ENCODE measurements at places on chromosomes 11 and 22. TPM values are rescaled to one million over a fixed set of nuclear protein-coding genes. Genes with fewer than 3 reads are reported as not detected.

Gene CASP12
- 5.3 TPM for total RNA-seq

Gene OR5D16
- not detected for total RNA-seq

Gene UBQLN3
- not detected for total RNA-seq

Gene HMOX1
- total RNA-seq, result 126 TPM

Gene DRG1
- total RNA-seq, result 98.8 TPM

Gene DDTL
- 1.3 TPM for total RNA-seq

Gene KCNJ5
- not detected for total RNA-seq

Gene MAPK8IP2
- total RNA-seq, result 0.33 TPM

Gene CRYBB1
- total RNA-seq, result not detected

Gene SOX10
- not detected for total RNA-seq

Gene NXPE2
- not detected for total RNA-seq

Gene F2
- not detected for total RNA-seq

Gene CALCA
- total RNA-seq, result not detected

Gene SCGB1A1
- not detected for total RNA-seq

Gene RPS6KB2
- 44.4 TPM for total RNA-seq

Gene AQP11
- 0.19 TPM for total RNA-seq

Gene PAMR1
- total RNA-seq, result 1.6 TPM

Data from vein endothelial cell (primary cell).